ENCODE measurements at places on chromosomes 5 and 9.

GRCh38 chr5:176854164-176854563, 43.8 kb downstream of the UNC5A start:
- no peak for DNase-seq

- no peak for DNase-seq
Observed at GRCh38 chr5:124631874-124632550, 114.4 kb downstream of the ZNF608 start.

DNA sequence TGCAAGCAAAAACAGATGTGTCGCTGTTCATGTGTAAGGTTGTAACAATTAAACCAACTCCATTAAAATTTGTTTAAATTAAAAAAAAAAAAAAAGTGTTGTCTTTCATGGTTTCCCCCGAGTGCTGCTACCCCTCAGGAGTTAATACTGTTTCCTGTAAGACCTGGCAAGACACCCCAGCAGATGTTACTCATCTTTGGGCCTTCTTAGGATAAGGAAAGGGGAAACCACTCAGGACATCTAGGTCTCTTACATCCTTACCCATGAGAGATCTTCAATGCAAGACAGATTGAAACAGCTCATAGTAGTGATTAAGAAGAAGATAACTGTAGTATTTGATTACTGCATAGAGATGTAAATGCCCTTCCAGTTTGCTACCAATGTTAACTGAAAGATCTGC, 33.5 kb upstream of the F2R start:
- DNase-seq, result no peak

DNA sequence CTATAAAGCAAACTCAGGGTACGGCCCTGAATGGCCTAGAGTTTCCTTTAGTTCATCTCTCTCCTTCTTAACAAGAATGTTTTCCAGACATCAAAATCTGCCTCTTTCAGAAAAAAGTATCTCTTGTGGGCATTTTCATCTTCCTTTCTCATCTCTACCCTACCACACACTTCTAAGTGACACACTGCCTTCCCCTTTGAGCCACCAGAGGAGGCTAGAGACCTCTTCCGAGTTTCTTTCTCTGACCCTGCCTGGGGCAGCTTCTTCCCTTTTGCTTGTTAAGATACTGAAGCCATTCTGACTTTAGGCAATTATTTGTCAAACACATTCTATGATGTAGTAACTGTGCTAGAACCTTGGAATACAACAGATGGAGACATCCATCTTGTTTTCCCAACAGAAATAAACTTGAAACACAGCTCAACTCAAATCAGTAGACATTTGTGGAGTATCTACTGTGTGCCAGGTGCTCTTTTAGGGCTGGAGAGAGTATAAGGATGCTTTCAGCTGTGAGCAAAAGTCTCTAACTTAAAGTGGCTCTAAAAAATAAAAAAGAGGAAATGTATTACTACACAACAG, 8.6 kb upstream of the SV2C start:
- peak; percentile 61 for DNase-seq

GRCh38 chr5:17799521-17799920, 165.3 kb downstream of the TAF11L14 start:
- DNase-seq, result no peak

- no peak for DNase-seq
Observed at GRCh38 chr5:93359296-93359959, 221.6 kb downstream of the NR2F1-AS1 start.

- DNase-seq, result no peak
Observed at GRCh38 chr9:92266486-92266885, 27.0 kb downstream of the IARS1 start.

DNA sequence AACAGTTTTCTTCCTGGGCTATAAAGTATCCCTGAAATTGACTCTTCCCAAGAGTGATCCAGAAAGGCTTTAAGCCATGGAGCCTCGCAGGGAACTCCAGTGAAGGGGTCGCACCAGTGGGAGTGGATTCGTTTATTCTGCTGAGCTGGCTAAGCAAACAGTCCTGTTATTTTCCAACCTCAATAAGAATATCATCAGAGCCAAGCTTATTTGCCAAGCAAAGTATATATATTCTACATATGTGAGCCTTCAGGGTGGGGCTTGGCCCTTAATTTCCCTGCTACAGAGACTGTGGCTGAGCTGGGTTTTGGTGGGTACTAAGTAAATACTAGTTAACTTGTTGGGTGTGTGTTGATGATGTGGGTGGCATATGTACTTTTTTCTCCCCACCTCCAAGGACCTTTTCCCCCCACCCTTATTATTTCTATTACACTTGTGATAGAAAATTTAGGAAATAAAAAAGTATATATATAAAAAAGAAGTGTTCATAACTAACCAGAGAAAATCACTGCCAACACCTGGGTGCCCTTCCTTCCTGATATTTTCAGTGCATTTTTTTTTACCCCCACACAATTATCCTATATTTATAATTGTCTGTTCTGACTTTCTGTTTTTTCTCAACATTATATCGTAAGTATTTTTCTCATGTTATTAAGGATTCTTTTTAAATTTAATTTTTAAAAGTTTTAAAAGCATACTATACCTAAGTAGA, 5.3 kb downstream of the GSN start:
- no peak for DNase-seq

Data from suppressor macrophage treated with lipopolysaccharide for 1 hour (primary cell).